ENCODE measurements at places on chromosomes 2 and 18.

DNA sequence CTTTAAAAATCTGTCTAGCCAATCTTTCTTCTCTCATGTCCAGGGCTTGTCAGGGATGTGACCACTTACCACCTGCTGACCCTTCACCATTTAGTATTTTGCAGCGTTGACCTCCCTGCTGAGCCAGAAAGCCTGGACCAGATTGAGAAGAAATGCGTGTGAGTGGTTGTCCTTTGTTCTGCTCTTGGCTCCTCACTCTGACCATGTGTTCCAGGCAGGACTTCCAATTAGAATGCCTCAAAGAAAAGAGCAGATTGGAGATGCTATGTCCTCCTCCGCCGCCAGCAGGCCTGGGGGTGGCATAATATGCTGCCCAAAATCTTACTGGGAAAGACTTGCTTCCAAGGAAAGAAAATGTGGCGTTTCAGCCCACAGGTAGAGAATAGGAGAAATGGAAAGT, 894.1 kb downstream of the SLC4A3 start:
- DNase-seq: no peak

GRCh38 chr2:158489366-158490112, 32.8 kb downstream of the PKP4 start:
- DNase-seq: no peak

GRCh38 chr18:13211534-13211933, 7.0 kb upstream of the LDLRAD4 start:
- peak; percentile 56 for DNase-seq

- peak; percentile 54 for DNase-seq
These were observed 1.4 kb upstream of the CAB39 start for GRCh38 chr2:230711224-230711623.

GRCh38 chr2:61537277-61537949, 743 bp downstream of the XPO1 start:
- DNase-seq: peak; percentile 26

DNA sequence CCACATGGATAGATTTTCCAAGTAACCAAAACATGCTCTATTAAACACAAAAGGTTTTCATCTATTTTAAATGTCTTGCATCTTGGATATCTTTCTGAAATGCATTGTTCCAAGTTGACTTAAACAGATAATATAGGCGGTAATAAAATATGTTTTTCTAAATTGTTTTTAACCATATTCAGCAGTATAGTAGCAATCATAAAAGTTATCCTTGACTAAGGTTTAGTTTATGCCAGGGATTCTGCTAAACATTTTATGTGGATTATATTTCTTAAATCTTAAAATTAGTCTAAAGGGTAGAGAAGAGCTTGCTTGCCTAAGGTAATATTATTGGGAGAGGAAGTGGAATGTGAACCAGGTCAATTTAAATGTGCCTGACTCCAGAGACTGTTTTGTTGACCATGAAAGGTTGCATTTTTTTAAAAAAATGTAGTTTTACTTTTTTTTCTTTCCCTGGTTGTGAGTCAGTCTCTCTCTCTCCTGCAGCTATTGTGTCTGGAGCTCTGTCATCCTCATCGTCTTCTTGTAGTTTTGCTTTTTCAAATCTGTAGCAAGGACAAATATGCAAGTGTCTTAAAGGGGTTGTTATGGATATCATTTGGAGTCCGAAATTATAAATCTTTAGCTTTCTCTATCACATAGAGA, 309.1 kb upstream of the COL3A1 start:
- no peak for DNase-seq

GRCh38 chr2:205261516-205262020, 420.7 kb upstream of the NRP2 start:
- no peak for DNase-seq

DNA sequence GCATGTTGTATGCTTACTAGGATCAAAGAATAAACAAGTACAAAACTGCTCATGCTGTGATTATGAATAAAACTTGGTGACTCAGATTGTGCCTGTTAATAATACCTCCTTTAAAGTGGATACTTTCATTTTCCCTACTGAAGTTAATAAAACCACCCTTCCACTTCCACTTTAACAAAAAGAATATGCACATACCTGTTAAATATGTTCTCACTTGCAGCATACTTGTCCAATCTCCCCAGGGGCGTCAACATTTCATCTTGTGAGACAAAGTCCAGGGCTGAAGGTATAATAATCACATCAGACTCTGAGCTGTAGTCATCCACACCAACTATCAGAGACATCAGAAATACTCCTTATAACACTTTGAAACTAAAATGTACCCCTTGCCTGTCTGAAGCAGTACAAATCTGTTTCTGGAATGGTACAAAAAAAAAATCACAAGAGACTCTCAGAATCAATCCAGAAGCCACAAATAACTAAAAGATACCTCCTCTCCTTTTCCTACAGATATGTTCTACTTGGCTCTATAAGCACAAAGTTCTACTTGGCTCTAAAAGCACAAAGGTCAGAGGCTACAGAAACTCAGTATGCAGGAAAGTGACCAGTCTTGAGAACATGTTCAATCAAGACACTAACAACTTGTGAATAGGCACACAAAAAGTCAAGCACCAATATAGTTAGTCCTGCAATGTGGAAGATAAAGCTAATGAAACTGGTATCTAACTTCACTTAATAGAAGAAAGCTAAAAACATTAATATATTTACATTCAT, 19.3 kb downstream of the PPP4R1 start:
- no peak for DNase-seq

All from inflammatory macrophage treated with lipopolysaccharide for 1 hour (primary cell).